ENCODE measurements at places on chromosomes 1 and 21.

- no peak for DNase-seq
Observed at GRCh38 chr1:215433237-215433636, 133.9 kb upstream of the KCTD3 start.

DNA sequence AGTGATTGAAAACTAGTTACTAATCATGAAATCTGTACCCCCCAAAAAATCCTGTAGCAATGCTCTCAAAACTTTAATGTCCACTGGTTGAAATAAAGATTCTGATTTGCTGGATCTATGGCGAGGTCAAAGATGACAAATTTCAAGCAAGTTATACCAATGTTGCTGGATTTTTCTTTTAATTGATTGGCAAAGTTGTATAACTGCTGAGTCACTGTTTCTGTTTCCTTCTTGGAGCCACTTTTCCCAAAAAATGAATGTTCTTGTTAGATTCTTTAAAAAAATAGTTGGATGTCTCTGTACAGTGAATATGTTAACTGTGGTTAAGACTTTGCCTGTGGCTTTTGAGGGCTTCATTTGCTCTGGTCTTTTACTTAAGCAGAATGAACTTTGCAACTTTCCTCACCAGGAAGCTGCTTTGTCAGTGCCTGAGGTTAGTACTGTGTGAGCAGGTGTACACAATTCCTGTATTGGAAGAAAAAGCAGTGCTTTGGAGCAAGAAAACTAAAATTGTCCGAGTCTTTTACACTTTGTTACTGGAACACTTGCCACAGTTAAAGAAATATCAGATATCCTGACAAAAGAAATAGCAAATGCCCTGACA, 1211.9 kb downstream of the MRPL39 start:
- no peak for DNase-seq

GRCh38 chr1:219550201-219550600, 62.7 kb downstream of the ZC3H11B start:
- DNase-seq: no peak

- no peak for DNase-seq
Observed at GRCh38 chr1:91742848-91743292, 143.1 kb downstream of the TGFBR3 start.

DNA sequence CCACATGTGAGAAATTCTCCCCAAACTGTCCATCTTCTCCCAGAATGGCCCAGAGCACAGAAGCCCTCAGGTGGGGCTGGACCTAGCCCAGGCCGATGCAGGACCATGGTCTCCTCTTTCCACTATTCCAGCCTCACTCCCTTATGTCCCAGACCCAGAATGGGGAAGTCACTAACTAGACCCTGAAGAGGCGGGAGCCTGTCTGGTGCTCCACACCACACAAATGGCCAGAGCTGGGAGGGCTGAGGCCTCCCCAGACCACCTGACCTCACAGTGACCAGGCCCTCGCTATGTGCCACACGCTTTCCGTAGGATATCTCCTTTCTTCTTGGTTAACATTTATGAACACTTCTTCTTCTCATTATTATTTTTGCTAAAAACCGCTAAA, 54.9 kb upstream of the EDN2 start:
- DNase-seq: no peak

DNA sequence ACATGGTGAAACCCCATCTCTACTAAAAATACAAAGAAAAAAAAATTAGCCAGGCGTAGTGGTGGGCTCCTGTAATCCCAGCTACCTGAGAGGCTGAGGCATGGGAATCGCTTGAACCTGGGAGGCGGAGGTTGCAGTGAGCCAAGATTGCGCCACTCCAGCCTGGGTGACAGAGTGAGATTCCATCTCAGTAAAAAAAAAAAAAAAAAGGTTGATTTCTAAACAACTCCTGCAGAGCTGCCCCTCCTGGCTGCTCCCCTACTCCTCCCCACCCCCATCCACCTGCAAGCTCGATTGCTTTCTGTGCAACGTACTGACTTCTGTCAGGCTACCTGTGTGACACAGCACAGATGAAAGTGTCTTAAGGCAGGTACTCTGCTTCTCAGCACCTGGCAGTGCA, 13.3 kb downstream of the ETV3L start:
- no peak for DNase-seq
